ENCODE measurements at places on chromosomes 2 and 18. TPM values are rescaled to one million over a fixed set of nuclear protein-coding genes. Genes with fewer than 3 reads are reported as not detected.

DNA sequence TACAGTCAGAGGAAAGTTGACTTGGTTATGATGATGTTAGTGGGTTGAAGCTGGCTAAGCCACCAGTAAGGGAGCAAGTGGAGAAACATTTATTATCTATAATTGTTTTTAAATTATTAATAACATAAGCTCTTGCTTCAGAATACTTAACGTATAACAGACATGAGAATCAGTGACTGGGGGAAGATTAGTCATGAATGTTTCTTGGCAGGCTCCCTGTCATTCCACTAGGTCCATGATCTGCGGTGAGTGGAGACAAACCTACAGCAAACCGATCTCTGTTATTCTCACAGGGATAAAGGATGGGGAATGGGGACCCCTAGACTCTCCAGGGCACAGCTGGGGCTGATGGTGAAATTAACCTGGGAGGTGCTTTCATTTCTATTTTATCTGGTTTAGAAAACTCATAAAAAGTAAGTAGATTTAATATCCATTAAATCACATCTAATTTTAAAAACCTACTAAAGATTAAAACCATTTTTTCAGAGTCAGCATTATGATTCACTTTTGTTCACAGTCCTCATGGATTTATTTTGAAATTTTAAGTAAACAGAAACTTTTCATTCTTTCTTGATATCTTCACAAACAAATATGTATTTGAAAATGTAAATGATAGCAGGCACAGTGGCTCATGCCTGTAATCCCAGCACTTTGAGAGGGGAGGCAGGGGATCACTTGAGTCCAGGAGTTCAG is 420.3 kb downstream of the PTPRM start:
- no peak for DNase-seq

The SCN9A gene
- total RNA-seq = 0.51 TPM

GRCh38 chr2:186349508-186349907 is 136.6 kb upstream of the ZC3H15 start:
- no peak for DNase-seq

DNA sequence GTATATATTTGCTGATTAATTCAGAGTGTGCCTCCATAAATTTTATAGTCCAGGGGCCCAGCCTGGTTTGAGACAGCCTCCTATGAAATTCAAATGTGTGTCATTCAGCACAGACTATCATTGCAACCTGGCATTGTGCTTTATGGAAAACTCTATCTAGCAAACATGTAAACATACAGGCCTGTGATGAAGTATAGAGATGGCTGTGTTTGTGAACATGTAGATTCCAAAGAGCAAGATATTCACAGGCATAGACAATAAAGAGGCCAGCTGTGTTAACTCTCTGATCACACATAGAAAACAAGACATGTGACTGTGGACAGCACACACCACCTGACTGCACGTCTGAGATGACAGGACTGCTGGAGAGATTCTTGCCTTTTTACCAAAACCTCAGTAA is 297.9 kb downstream of the EN1 start:
- DNase-seq = no peak

GRCh38 chr2:82234283-82234874 is 1929.8 kb upstream of the LRRTM1 start:
- no peak for DNase-seq

DNA sequence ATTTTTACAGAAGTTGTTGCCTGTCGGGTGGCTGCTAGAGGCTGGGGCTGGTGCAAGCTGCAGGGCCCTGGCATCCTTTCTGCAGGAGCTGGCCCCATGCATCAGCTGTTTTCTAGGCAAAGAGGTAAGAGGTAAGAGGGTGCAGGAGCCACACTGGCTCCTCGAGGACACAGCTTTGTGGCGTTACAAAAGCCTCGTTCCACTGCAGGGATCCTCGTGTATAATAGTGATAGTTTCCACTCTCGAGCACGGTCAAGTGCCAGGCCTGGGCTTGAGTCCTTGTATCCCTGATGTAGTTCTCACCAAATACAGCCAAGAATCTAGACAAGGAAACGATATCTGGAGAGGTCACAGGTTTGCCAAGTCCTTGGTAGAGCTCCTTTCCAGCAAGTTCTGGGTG is 33.2 kb upstream of the FHOD3 start:
- no peak for DNase-seq

- DNase-seq = no peak
Observed at GRCh38 chr2:69471793-69472192, 34.6 kb upstream of the NFU1 start.

The GCKR gene
- total RNA-seq = 1.9 TPM

DNA sequence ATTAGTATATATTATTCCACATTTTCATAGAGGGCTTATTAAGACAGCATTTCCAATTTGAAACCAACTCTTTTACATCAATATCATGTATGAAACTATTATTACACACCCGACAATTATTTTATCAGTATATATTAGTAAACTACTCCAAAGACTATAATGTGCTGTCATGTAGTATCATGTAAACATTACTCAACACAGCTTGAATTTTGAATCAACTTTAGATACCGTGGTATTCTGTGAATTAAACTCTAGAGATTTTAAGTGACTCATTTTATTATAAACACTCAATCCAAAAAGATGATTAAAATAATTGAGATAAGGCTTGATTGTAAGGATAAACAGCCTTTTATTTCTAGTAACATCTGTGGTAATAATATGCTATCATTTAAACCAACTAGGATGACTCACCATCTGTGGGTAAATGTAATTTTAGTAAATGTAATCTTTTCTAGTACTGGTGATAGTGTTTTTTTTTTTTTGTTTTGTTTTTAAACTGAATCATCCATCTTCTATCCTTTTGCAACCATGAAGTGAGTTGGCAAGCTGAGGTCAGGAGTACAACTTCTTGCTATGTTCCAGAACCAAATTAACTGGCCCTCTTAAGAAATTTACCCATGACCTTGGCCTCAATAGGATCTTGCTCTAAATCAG is 144.3 kb upstream of the SMAD7 start:
- no peak for DNase-seq

DNA sequence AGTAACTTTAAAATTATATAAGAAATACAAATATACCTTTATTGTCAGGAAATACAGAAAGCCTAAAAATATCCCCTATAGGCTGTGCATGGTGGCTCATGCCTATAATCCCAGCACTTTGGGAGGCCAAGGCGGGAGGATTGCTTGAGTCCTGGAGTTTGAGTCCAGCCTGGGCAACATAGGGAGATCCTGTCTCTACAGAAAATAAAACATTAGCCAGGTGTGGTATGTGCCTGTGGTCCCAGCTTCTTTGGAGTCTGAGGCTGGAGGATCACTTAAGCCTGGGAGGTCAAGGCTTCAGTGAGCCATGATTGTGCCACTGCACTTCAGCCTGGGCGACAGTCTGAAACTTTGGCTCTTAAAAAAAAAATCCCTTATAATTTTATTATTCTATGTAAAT is 29.1 kb downstream of the GLS start:
- no peak for DNase-seq

- DNase-seq = no peak
Observed at GRCh38 chr18:76376225-76376624, 118.8 kb downstream of the ZNF516 start.

- no peak for DNase-seq
Observed at GRCh38 chr2:7012141-7012764, 95.0 kb downstream of the RNF144A start.

DNA sequence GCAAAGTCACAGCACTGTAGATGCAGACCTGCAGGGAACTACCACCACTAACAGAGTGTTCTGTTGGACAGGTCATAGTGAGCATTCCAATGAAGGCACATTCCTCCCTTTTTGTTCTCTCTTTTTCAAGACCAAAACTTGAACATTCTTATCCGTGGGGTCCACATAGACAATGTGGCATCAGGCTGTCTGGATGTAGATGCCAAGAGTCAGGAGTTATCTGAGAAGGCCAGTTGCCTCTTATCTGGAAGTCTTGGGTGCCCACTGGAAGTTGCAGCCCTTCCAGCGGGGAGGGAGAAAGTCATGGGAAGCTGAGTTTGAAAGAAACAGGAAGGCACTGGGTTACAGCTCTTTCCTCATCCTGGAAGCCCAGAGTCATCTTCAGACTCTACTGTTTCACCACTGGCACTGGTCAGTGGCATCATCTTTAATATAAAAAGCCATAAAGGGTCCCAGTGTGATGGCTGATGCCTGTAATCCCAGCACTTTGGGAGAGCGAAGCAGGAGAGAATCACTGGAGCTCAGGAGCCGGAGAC is 61.4 kb downstream of the FAM161A start:
- no peak for DNase-seq

The ANTXR1 gene
- total RNA-seq = 27.3 TPM

DNA sequence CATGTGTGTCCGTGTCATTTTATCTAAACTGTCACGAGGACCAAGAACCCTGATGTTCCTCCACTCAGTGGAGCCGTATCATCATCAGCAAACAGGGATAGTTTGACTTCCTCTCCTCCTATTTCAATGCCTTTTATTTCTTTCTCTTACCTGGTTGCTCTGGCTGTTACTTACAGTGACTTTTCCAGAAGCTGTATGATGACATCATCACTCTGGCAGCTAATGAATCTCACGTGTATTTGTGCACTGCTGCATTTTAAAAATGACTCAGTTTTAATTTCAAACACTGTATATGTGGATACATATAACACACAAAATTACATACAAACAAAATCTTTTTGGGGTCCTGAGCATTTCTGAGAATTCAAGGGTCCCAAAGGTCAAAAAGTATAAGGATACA is 481.4 kb downstream of the CDH2 start:
- no peak for DNase-seq

DNA sequence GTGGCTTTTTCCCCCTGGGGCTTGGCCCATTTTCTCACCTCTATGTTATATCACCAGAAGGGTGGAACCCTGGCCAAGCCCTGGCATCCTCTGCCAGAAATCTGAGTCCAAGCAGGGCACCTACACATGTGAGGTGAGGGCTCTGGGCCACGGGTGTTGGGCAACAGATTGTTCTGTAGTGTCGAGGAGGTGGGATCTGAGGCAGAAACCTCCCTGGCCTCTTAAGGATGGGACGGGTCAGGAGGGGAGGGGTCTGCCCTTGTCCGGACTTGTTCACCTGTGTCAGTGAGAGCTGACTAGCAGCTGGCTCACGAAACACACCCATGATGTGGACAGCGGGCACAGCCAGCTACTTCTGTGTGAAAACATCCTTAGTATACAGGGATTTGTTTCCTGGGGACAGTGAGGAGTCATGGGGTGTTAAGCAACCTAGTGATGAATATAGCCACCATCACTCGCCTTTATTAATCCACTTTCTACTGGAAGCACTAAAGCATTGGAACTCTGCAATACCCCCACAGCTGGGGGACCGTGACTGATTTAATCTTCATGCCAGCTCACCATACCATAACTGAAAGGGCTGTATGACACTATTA is 35.6 kb downstream of the EPAS1 start:
- DNase-seq = no peak

DNA sequence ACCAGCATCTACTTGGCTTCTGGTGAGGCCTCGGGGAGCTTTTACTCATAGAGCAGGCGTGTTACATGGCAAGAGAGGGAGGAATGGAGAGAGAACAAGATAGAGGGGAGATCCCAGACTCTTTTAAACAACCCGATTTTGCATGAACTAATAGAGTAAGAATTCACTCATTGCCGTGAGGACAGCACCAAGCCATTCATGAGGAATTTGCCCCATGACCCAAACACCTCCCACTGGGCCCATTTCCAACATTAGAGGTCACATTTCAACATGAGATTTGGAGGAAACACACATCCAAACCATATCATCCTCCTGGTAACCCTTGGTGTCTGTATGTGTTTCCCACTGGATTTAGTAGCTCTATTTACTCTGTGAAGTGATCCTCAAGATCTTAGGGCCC is 249.9 kb upstream of the SP5 start:
- DNase-seq = no peak

The SLC1A4 gene
- total RNA-seq = 2.2 TPM

GRCh38 chr18:10194592-10194991 is 259.8 kb upstream of the APCDD1 start:
- DNase-seq = no peak

DNA sequence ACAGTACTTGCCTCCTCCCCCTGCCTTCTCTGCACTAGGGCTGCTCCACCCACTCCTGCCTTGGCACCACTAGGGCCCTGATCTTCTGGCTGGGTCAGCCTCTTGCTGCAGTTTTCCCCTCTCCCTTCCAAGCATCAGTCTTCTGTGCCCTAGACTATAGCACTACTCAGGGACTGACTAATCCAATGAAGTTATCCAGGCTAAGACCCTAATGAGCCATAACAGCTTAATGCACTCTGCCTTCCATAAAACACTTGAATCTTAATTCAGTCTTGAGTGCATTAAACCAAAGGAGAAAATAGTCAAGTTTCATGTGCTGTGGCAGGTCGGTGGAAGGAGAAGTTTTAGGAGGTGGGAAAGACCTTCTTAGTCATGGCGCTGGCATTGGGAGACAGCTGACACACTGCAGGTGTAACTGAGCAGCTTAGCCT is 95.7 kb downstream of the BIN1 start:
- DNase-seq = no peak

GRCh38 chr2:159153463-159153862 is 133.0 kb downstream of the WDSUB1 start:
- no peak for DNase-seq

- DNase-seq = no peak
Observed at GRCh38 chr2:188199716-188200128, 92.0 kb upstream of the GULP1 start.

DNA sequence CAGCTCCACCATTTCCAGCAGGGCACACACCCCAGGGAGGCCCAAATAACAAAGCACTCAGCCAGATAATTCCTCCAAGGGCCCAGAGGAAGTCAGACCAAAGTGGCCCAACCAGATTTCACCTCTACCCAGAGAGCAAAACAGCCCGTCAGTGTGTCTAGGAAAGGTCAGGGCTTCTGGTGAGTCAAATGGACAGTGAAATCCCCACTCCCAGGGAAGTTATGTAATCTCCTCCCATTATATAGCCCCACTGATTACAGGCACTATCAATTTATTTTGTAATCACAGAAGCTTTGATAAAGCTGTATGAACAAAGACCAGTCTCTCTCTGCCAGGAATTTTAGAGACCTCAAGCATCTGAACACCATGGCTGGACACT is 4.0 kb downstream of the B4GALT6 start:
- DNase-seq = no peak

The YES1 gene
- total RNA-seq = 37.3 TPM

GRCh38 chr2:199977984-199978415 is 22.6 kb downstream of the MAIP1 start:
- DNase-seq = no peak

The AGXT gene
- not detected for total RNA-seq

DNA sequence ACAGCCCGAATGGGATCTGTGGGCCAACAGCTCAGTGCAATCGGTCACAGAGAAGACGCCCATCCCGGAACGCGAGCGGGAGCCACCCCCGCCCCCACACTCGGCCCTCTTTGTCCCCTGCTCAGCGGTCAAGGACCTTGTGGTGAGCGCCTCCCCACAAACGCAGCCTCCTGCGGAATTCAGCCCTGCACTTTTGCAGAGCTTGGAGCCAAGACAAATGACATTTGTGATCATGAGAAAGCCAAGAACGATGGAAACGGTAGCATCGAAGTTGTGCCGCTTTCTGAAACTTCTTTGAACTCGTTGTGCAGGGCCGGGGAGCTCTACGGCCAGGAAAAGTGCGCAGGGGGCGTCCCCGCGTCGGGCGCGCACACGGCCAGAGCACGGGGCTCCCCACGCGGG is 6.7 kb upstream of the SALL3 start:
- DNase-seq = peak; percentile 40
